ENCODE measurements at places on chromosomes 1 and 21.
A peak's percentile ranks its signal among the peaks of the same experiment; 100 is the strongest.

DNA sequence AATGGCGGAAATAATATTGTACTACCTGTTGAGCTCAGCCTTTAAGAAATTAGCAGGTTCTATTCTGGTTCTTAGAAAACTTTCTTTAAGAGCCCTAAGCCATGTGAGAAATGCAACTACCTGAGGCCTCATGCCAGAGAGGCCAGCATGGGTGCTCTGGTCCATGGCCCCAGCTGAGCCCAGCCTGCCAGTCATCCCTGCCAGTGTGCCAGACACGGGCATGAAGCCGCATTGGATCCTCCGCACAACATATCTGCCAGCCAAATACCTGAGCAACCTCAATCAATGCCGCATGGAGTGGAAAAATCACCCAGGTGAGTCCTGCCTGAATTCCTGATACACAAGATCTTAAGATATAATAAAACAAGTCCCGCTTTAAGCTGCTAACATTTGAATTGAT, 91.8 kb downstream of the C21orf91 start:
- H3K27ac ChIP-seq = no peak overlapping the region
- no peaks in the 10 kb centered on the region for H3K36me3 ChIP-seq
- H3K4me3 ChIP-seq = no peak overlapping the region
- no peaks in the 10 kb centered on the region for H3K27me3 ChIP-seq
- no peak for DNase-seq

DNA sequence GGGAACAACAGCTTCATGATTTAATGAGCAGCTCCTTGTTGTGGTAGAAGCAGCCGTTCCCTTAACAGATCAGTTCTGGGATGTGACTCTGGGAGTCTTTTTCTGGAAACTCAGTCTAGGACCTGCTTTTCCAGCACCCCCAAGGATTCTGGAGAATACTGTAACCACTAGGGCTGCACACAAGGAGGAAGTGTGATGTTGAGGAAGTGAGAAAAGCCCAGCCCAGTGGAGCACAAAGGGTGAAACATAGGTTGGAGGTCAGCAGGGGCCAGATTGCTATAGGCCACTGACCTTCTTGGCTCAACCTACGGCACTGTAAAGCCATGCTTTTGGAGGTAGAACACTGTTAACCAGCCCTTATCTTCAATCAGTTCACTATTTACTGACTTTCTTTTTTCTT, 10.1 kb upstream of the PLA2G5 start:
- H3K27me3 ChIP-seq = no peaks in the 10 kb centered on the region
- no peaks in the 10 kb centered on the region for H3K36me3 ChIP-seq
- no peak for DNase-seq
- H3K4me1 ChIP-seq = peaks cover 22% of the 10 kb centered on the region
- H3K4me3 ChIP-seq = no peak overlapping the region
- H3K27ac ChIP-seq = no peak overlapping the region

GRCh38 chr1:43545695-43546387, 15.2 kb downstream of the PTPRF start:
- no peaks in the 10 kb centered on the region for H3K36me3 ChIP-seq
- no peak overlapping the region for H3K4me3 ChIP-seq
- DNase-seq = no peak
- no peaks in the 10 kb centered on the region for H3K27me3 ChIP-seq

DNA sequence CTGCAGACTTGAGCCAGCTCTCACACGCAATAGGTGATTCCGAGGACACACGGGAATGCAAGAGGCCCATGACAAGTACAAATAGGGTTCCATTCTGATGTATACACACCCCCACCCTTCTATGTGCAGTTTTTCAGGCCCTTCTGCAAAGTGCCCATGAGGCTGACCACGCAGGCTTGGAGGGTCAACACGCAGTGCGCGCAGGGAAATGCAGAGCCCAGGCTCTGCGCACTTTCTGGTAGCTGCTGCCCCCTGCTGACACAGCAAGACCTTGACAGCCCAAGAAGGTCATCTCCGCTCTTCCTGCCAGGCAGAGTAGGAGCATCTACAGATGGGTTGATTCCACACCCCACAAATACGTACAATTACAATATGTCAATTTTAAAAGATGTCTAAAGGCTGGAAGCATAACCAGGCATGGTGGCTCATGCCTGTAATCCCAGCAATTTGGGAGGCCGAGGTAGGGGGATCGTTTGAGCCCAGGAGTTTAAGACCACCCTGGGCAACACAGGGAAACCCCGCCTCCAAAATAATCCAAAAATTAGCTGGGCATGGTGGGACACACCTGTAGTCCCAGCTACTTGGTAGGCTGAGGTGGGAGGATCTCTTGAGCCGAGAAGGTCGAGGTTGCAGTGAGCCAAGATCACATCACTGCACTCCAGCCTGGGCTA, 18.5 kb downstream of the SH3BP5L start:
- peaks cover 7% of the 10 kb centered on the region for H3K4me1 ChIP-seq
- H3K4me3 ChIP-seq = no peak overlapping the region
- DNase-seq = peak; percentile 72
- no peak overlapping the region for H3K27ac ChIP-seq
- H3K27me3 ChIP-seq = no peaks in the 10 kb centered on the region

- peaks cover 24% of the 10 kb centered on the region for H3K4me1 ChIP-seq
- H3K4me3 ChIP-seq = peak overlapping the region; percentile 32
- no peaks in the 10 kb centered on the region for H3K36me3 ChIP-seq
- no peak overlapping the region for H3K27ac ChIP-seq
- H3K27me3 ChIP-seq = peaks cover 53% of the 10 kb centered on the region
- DNase-seq = no peak
Observed at GRCh38 chr1:210251680-210252490, 19.3 kb downstream of the SERTAD4 start.

DNA sequence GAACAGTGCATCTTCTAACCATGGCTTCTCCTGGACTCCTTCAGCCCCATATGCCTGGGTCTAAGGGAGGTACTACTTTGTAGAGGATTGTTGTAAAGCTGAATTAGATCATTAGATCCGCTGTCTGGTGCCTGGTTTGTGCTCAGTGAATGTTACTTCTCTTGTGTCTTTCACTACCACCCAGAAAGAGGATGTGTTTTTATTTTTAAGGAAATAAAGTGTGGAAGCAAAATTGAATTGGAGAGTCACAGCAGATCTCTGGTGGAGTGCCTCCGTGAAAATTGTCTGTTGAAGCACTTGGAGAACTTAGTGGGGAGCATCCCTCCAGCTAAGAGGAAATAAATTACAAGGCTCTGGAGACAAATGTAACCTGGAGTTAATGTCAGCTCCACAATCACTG, 101.8 kb upstream of the ARTN start:
- H3K4me1 ChIP-seq = peaks cover 26% of the 10 kb centered on the region
- H3K27me3 ChIP-seq = no peaks in the 10 kb centered on the region
- H3K4me3 ChIP-seq = no peak overlapping the region
- H3K36me3 ChIP-seq = peaks cover 3% of the 10 kb centered on the region
- DNase-seq = no peak
- H3K27ac ChIP-seq = no peak overlapping the region

GRCh38 chr1:101408212-101409042, 171.6 kb downstream of the S1PR1 start:
- H3K27me3 ChIP-seq = no peaks in the 10 kb centered on the region
- H3K4me1 ChIP-seq = no peaks in the 10 kb centered on the region
- H3K4me3 ChIP-seq = no peak overlapping the region
- DNase-seq = no peak
- H3K27ac ChIP-seq = no peak overlapping the region
- H3K36me3 ChIP-seq = no peaks in the 10 kb centered on the region

DNA sequence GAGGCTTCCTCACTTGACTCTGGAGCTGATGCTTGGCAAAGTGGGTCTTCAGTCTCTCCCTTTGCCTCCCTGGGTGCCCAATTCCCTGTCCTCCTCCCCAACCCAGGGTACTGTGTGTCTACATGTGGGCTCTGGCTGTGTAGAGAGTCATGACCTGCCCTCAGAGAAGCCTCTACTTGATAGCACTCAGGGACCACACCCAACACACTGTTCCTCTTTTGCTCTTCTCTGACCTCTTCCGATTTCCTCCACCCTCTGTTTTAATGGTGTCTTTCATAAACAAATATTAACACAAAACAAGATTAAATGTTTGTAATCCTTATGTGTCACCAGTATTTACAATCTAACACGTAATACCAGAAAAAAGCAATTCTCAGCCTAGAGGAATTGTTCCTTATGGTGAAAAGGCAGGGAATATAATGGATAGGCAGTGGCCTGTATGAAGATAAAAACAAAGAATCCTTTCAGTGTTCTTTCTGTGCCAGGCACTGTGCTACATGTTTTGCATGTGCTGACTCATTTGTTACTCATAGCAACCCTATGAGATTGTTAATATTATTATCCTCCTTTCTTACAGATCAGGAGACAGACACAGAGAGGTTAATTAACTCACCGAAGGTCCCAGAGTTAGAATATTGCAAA, 58.2 kb downstream of the HSD3B1 start:
- no peak overlapping the region for H3K4me3 ChIP-seq
- peak; percentile 13 for DNase-seq
- H3K27me3 ChIP-seq = no peaks in the 10 kb centered on the region
- H3K4me1 ChIP-seq = no peaks in the 10 kb centered on the region
- no peak overlapping the region for H3K27ac ChIP-seq
- no peaks in the 10 kb centered on the region for H3K36me3 ChIP-seq

GRCh38 chr1:167681024-167681423, 40.8 kb upstream of the MPZL1 start:
- no peak overlapping the region for H3K27ac ChIP-seq
- H3K4me1 ChIP-seq = peaks cover 43% of the 10 kb centered on the region
- H3K36me3 ChIP-seq = peaks cover 89% of the 10 kb centered on the region
- DNase-seq = no peak
- H3K27me3 ChIP-seq = no peaks in the 10 kb centered on the region
- H3K4me3 ChIP-seq = no peak overlapping the region

- H3K27ac ChIP-seq = no peak within 1 kb of the TSS
- H3K4me1 ChIP-seq = peaks cover 25% of the 10 kb centered on the region
- peak; percentile 93 for DNase-seq
- peak within 1 kb of the TSS; percentile 73 for H3K4me3 ChIP-seq
- H3K36me3 ChIP-seq = no peaks in the 10 kb centered on the region
- H3K27me3 ChIP-seq = no peaks in the 10 kb centered on the region
Observed at GRCh38 chr1:151540021-151540981, at the start of gene TUFT1. Gene TUFT1 (plus strand): TSS chr1:151540309. CDS start chr1:151540367, 58 bp downstream.

Measured in CD4-positive, alpha-beta T cell (primary cell).